Activated T-cell treated with anti-CD3 and anti-CD28 coated beads for 48 hours (primary cell): ENCODE measurements at places on chromosomes 5 and 9.

DNA sequence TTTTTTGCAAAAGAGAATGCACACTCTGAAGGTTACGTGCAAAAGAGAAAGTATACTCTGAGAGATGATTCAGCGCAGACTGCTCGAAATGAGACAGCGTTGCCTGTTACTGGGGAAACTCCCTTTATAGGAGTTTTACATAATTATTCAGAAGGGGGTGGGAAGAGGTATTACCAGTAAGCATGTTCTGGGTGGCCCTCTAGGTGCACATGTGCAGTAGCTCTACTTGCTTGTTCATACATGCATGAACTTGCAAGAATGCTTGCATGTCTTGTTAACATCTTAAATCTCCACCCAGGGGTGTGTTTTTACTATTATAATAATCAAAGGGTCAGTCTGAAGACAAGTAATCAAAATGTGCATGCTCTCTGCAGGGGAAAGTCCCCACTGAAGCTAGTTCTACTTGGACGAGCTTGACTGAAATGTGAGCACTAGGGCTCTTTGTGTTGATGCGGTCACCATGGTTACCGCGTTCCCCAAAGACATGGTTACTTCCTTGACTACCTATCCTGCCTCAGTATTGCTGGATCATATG, 75.5 kb downstream of the SGCD start:
- peak; percentile 23 for DNase-seq

GRCh38 chr9:28956116-28956880, 1383.0 kb upstream of the C9orf72 start:
- DNase-seq, result no peak

GRCh38 chr9:123761905-123762605, 167.9 kb downstream of the DENND1A start:
- no peak for DNase-seq

GRCh38 chr5:104569621-104570020, 1007.0 kb upstream of the NUDT12 start:
- no peak for DNase-seq

DNA sequence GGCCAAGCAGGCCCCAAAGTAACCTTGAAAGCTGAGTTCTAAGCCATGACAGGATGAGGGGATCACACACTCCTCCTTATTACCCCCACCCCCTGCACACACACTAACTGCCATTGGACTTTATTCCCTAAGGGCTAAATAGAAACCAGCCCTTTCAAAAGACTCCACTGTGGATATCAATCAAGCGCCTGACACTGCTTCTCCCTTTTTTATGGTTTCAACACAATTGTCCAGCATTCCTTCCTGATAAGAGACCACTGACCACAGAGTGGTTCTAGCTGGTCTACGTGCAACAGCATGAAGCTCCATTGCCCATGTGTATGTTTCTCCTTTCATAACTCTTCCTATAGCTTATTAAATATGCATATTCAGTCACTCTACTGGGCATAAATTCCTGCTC, 34.7 kb downstream of the PAEP start:
- DNase-seq, result no peak

DNA sequence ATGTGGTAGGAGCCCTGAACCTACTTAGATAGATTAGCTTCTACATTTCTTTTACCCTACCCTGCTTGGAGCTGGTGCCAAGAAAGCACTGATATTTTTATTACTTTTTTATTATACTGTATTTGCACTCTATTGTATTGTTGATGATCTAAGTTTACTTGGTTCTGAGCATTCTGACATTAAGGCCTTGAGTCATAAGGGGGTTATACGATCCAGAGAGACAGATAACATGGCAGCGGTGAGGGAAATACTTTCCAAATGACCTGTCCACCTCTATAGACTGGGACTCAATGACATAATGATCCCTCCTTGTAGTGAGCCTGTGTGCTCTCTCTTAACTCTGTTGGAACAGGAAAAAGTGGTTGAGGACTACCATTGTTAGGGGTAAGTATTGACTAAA, 176.3 kb downstream of the MAN2A1 start:
- DNase-seq, result no peak

- no peak for DNase-seq
These were observed 74.5 kb downstream of the MVB12B start for GRCh38 chr9:126401107-126401506.
